CD4-positive, alpha-beta T cell treated with Interleukin-15 for 4 hours (primary cell): ENCODE measurements at places on chromosomes 2 and 18.

GRCh38 chr2:1972948-1973347 lies 228.6 kb upstream of the PXDN start:
- DNase-seq: no peak

DNA sequence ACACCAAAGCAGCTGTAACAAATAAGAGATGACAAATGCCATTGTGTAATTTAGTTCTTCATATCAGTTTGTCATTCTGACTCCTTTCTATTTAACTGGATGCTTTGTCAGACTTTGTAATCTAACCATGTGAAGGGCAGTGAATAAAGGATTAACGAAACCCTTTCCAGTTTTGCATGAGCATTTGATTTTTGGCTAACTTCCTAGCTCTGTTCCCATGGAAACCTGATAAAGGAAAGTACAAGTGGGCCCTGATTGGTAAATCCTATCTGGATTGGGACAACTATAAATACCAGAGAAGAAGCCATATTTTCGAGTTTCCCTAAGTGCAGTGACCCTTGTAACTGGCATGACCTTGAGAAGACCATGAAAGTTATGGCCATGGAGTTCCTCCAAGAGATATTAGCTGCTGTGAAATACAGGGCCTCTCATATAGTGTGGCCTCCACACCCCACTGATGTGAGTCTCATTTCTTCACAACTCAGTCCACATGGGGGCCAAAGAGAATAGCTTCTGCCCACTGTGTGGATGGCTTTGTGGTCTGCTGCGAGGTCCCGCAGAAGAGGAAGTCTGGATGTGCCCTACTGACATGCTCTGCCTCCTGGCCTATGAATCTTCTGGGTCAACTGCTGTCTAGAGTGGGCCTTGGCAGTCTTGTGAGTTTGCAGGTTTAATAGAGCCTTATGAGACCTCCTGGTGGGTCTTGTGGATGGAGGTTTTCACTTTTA lies 38.2 kb upstream of the CYP1B1 start:
- DNase-seq: no peak

DNA sequence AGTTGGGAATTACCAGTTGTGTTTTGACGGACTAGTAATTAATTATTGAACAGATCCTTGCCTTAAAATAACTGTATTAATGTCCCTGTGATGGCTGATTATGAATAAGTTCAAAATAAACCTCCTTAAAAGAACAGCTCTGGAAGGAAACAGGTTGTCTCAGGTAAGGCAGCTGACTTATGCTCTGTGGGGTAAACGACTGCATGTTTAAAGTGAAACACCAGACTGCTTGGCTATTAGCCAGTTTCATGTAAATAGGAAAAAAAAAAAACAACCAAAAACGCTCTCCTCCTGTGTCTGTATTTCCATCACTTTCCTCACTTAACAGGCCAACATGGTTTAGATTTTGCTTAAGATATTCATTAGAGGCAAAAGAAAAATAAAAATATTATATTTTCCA lies 243.6 kb downstream of the TMEM182 start:
- no peak for DNase-seq

DNA sequence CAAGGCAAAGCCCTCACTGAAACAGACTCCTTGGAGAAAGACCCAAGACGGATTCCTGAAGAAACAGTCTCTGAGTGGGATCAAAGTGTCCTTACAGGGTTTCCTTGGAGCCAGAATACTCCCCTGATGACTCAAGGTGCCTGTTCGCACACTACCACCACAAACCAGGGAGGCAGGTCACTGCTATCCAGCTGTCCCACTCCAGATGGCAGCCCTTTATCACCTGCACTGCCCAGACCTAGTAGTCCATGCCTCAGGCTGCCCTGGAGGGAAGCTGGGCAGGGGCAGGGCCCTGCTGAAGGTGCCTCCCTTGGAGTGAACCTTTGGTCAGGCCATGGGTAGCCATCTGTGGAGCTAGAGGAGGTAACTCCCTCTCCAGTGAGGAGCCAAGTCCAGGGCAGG lies 34.1 kb downstream of the TRABD2A start:
- DNase-seq: no peak

DNA sequence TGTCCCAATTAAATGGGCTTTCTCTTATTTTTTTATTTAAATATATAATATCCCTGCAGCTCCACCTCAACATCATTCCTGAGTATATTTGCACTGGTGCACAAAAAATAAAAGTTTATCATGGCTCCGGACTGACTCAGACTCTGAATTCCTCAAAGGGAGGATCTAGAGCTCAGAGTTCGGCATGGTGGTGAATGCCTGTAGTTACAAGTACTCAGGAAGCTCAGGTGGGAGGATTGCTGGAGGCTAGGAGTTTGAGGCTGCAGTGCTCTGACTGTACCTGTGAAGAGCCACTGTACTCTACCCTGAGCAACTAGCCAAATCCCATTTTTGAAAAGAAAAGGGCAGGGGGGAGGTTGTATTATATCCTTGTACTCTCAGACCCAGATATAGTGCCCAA lies 52.8 kb upstream of the NRXN1 start:
- no peak for DNase-seq

DNA sequence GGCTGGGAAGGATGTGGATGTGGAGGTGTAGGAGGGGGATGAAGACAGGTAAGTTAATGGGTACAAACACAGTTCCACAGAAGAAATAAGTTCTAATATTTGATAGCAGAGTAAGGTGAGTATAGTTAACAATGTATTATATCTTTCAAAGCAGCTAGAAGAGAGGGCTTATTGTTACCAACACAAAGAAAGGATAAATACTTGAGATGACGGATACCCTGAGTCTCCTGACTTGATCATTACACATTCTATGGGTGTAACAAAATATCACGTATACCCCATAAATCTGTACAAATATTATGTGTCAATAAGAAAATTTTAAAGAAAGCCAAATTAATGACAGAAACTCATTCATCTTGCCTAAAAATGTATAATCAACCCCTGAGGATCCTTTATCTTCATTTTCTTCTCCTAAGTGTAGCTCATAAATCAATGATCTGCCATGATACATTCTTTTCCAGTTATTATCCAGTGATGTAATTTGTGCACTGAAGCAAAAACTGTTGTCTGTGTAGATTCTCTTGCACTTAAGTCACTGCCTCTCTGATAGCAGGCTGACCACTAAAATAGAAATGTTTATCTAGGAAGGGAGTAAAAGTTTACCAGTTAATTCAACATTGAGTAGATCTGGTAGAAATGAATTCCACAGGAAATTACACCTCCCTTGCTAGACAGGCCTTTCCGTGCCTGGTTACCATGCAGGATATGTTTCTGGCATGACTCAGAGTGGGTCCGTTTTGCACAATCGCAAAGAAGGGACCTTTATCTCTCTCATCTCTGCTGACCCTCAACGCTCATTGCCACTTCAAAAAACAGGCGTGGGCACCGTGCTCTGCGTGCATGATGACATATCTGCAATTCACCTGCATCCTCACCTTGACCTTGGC lies 249.7 kb upstream of the NCKAP5 start:
- no peak for DNase-seq
